CD4-positive, alpha-beta T cell treated with Interleukin-4 for 1 hour (primary cell): ENCODE measurements at places on chromosomes 3 and 15.

DNA sequence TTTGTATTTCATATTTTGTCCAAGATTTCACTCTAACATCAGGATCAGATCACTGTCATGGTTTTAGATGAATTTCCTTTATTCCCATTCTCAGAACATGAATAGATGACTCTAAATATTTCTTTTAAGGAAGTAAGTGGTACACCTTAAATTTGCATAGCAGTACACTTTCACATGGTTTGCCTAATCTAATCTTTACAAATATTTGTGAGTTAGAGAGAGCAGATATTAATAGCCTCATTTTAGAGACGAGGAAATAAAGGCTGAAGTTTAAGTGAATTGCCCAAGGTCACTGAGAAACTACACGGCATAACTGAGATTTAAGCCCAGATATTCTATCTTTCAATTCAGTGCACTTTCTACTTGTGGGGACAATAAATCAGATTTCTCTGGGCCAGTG is 14.2 kb downstream of the TERC start:
- no peak for DNase-seq

DNA sequence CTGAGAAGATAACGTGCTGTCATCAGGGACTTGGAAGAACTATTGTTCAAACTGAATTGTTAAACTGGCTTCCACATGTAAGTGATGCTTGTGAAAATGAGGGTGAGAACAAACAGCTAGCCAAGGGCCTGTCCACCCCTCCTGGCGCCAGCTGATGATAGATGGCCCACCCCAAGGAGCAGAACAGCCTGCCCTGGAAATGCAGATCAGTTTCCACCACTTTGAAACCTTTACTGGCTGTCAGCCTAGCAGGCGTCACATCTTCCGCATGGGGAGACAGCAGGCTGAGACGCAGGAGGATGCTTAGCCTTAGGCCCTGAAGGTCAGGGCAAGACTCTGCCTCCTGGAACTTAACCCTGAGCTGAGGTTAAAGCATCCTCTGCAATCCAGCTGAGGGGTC is 6.4 kb upstream of the SLC51B start:
- DNase-seq: no peak

DNA sequence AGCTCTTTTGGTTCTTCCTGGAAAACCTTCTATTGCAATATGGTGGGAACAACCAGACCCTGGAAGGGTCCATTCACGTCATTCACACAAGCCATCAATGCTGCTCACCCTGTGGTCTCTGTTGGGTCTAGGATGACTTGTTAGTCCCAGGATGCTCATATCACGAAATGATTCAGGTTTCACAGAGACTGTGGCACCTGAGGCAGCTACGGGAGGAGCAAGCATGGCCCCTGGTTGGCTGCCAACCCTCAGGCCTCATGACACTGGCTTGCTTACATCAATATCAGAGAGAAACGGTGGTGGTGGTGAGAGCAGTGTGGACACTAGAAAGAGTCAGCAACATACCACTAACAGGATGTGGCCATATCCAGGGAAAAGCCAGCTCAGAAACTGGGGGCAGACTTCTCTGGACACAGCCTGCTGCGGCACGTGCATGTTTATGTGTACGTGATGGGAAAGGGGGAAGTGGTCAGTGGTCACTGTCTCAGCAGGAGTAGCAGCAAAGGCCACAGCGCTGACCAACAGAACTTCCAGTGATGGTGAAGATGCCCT is 208.9 kb upstream of the ST8SIA2 start:
- no peak for DNase-seq

DNA sequence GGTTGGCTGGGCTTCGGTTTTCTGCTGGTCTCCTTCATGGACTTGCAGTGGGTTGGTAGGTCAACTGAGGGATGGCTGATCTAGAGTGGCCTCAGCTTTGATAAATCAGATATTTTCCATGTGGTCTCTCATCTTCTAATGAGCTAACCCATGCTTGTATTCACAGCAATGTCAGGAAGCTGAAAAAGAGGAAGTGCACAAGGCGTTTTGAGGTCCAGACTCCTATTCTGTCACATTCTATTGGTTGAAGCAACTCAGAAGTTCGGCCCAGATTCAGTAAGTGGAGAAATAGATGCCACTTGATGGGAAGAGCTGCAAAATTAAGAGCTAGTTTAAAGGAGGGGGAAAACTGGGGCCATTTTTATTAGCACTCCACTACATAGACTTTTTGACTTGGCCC is 361.2 kb downstream of the DIPK2A start:
- DNase-seq: no peak

DNA sequence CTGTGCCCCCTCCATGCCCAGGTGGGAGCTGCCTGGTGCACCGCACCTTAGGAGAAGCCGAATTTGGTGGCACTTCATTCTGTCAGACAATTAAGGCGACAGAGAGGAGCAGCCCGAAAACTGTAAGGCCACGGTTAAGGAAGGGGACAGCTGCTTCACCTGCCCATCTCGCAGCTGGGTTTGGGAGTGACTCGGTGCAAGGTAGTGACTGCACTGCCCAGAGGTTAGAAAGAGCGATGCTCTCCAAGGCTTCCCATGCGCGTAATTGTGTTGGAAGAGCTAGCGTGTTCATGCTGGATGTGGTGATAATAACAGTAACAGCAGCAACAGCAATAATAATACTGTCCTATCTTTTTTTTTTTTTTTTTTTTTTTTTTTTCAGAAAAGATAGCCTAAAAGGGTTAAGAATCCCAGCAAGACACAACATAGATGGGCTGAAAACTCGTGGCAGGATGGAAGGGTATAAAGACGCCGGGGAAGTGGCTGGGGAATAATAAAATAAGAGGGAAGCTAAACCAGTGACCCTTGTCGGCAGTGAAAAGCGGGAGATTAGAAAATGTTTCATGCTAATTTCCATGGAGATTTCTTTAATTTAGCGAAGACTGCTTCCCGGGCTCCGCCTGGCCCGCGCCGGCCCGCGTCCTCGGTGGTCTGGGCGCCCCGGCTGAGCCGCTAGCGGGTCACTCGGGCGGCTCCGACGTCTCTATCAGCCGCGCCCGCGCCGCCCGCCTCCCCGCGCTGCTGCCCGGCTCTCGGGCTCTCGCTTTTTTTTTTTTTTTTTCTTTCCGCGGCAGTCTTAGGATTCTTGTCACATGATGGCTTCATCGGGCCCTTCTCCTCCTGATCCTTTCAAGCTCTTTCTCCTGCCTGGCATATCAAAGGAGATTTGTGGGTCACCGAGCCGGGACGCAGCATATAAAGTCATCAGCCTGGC is 617.1 kb downstream of the NR2F2 start:
- DNase-seq: no peak
